ENCODE measurements at places on chromosomes 16 and 17.

DNA sequence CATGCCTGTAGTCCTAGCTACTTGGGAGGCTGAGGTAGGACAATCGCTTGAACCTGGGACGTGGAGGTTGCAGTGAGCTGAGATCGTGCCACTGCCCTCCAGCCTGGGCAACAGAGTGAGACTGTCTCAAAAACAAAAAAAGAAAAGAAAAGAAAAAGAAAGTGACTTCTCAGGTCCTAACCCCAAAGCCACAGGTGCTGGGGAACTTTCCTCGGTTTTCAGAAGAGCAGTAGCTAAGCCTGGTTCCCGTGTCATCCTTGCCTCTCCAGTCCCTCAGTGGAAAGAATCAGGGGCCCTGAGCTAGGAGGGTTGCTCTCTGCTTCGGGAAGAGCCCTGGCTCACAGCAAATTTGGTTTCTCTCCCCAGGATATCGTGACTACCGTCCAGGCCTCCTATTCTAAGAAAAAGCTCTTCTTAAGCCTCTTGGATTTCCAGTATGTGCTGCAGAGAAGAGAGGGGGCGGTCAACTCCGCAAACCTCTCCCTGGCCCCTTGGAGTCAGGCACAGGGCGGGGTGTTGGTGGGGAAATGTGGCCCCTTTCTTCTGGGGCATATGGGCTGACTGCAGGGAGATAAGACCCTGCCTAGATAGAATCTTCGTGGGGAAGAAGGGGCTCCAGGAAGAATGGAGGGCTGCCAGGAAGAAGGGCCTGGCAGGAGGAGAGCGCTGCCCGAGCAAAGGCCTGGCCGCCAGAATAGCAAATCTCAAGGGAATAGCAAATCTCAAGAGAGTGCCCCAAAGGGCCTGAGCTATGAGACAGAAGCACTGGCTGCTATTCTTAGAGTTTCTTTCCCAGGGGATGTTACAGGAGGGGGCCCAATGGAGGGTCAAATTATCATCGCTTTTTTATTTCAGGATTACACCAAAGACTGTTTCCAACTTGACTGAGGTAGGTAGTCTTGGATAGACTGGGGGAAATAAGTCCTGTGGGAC is 8.3 kb upstream of the NLRC5 start:
- no peak for DNase-seq

DNA sequence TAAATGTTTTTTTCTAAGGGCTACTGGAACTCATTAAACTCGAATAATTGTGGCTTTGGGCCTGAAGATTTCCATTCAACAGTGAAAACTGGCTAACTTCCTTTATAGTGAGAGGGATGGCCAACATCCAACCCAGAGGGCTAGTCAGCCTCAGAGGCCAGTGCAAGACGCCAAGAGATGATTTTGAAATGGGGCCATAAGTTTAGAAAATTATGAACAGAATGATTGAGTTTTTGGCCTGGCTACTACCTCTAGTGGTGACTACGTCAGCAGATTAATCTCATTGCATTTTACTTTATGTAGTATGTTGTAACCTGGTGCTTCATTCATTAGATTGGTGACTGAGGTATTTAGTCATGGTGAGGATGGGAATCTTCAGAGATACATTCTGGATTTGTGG is 28.4 kb downstream of the HAPSTR1 start:
- DNase-seq, result no peak

GRCh38 chr16:56916571-56917403 is 15.2 kb upstream of the HERPUD1 start:
- DNase-seq, result no peak

GRCh38 chr17:45316434-45317110 is at the start of gene MAP3K14:
MAP3K14 (minus strand) TSS chr17:45317020; CDS start chr17:45290745, 26,275 bp downstream.
- peak; percentile 69 for DNase-seq

DNA sequence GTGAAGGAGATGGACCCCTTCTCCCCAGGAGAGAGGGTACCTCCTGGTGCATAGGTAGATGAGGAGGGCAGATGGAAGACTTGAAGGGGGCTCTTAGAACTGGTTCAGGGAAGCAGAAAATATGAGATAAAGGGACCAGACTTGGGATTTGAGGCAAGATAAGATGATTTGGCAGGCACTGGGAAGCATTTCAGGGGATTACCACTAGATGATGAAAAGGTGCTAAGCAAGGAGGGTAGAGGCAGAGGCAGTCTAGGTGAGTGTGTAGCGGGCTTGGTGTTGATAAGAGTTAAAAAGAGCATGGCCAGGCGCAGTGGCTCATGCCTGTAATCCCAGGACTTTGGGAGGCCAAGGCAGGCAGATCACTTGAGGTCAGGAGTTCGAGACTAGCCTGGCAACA is 14.4 kb downstream of the SLC9A5 start:
- DNase-seq, result no peak

DNA sequence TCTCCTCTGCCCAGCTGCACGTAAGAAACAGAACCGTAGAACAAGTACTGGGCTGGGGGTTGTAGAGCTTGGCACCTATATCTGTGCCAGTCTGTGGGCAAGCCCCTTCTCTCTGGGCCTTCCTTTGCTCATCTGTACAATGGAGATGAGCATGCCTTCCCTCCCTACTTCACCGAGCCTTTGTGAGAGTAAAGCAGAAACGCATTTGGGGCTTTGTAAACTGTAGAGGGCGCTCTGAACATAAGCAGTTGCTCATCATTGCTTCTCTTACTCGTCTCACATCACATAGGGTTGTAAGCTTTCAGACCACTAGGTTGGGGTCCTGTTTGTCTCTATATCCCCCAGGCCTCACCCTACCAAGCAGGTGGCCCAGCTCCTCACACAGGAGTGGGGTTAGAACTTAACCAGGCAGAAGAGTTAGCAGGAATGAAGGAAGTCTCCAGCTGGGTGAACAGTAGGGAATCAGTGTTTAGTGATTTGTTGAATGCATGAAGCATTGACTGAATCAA is 15.1 kb downstream of the SAMD14 start:
- DNase-seq, result no peak

GRCh38 chr16:67241008-67241900 is 6.0 kb downstream of the FHOD1 start:
- no peak for DNase-seq

DNA sequence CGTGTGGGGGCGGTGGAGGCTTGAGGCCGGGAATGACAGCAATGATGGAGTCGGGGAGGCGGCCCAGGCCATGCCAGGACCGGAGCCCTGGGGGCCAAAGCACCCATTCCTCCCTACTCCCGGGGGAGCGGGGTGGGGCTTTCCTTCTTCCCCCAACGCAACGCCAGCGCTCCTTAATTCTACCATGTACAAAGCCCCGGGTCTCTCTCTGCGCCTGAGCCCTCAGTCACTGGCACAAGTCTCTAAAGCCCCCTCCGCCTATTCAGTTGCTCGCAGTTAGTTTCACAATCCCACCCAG is 245 bp upstream of the RNF227 start:
- no peak for DNase-seq
